ENCODE measurements at places on chromosomes 4 and X. TPM values are rescaled to one million over a fixed set of nuclear protein-coding genes. Genes with fewer than 3 reads are reported as not detected.

- no peak for DNase-seq
- H3K4me1 ChIP-seq: no peaks in the 10 kb centered on the region
- H3K36me3 ChIP-seq: no peaks in the 10 kb centered on the region
- no peaks in the 10 kb centered on the region for H3K27me3 ChIP-seq
- H3K27ac ChIP-seq: no peak overlapping the region
- no peak overlapping the region for H3K4me3 ChIP-seq
These were observed 20.5 kb upstream of the DHRSX start for GRCh38 chrX:2521092-2521926.

VCX3B gene
- not detected for total RNA-seq

DNA sequence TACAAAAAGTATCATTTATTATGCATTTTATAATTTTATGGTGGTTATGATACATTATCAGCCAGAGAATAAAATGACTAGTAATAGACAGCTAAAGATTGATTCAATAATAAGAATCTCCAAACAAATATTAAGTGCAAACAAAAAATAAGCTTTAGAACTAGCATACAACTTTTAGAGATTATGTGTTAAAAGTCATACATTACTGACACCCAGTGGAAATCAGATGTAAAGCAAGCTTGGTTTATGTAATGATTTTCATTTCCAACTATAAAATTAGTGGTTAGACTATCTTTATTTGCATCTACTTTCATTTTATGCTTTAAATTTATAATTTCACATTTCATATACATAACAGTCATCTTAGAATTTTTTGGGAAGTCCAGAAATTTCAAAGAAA lies 57.7 kb downstream of the IL13RA2 start:
- H3K4me1 ChIP-seq: no peaks in the 10 kb centered on the region
- no peaks in the 10 kb centered on the region for H3K27me3 ChIP-seq
- no peaks in the 10 kb centered on the region for H3K36me3 ChIP-seq
- H3K4me3 ChIP-seq: no peak overlapping the region
- H3K27ac ChIP-seq: no peak overlapping the region

DNA sequence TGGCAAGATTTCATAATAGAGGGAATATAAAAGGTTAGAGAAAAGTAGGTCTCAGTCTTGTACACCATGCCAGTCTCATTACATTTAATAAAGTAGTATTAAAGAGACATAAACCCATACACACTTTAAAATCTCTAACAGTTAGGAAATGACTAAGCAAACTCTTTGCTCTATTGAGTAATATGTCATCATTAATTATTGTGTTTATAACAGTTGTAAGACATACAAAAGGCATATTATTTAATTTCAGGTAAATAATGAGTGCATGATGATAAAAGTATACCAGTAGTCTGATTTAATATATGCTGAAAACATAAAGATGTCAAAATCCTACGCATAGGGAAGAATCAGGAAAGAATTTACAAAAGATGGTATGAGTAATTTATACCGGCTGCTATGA lies 31.0 kb upstream of the FGG start:
- H3K36me3 ChIP-seq: no peaks in the 10 kb centered on the region
- DNase-seq: no peak
- H3K27me3 ChIP-seq: no peaks in the 10 kb centered on the region
- H3K27ac ChIP-seq: no peak overlapping the region
- H3K4me1 ChIP-seq: no peaks in the 10 kb centered on the region

NKX3-2 gene
- total RNA-seq: not detected

- peaks cover 3% of the 10 kb centered on the region for H3K4me1 ChIP-seq
- no peaks in the 10 kb centered on the region for H3K36me3 ChIP-seq
- no peak for DNase-seq
- H3K27me3 ChIP-seq: no peaks in the 10 kb centered on the region
- peak overlapping the region; percentile 80 for H3K4me3 ChIP-seq
- peak overlapping the region; percentile 79 for H3K27ac ChIP-seq
These were observed 473 bp upstream of the VAMP7 start for GRCh38 chrX:155880586-155881157.

ATP2B3 gene
- total RNA-seq: 0.04 TPM

GPC4 gene
- total RNA-seq: 12.3 TPM

- H3K4me3 ChIP-seq: no peak overlapping the region
- DNase-seq: no peak
- no peaks in the 10 kb centered on the region for H3K4me1 ChIP-seq
- H3K27ac ChIP-seq: no peak overlapping the region
- no peaks in the 10 kb centered on the region for H3K27me3 ChIP-seq
These were observed 235.5 kb upstream of the ACTRT1 start for GRCh38 chrX:128287693-128288092.

- H3K4me3 ChIP-seq: no peak overlapping the region
- no peak overlapping the region for H3K27ac ChIP-seq
- peaks cover 16% of the 10 kb centered on the region for H3K4me1 ChIP-seq
- no peak for DNase-seq
- H3K27me3 ChIP-seq: no peaks in the 10 kb centered on the region
- no peaks in the 10 kb centered on the region for H3K36me3 ChIP-seq
These were observed 1.3 kb upstream of the S100P start for GRCh38 chr4:6692379-6692778.

GRCh38 chr4:9937078-9937477 lies 84.2 kb downstream of the SLC2A9 start:
- H3K4me3 ChIP-seq: no peak overlapping the region
- no peaks in the 10 kb centered on the region for H3K4me1 ChIP-seq
- H3K36me3 ChIP-seq: no peaks in the 10 kb centered on the region
- no peak overlapping the region for H3K27ac ChIP-seq

- peak overlapping the region; percentile 11 for H3K4me3 ChIP-seq
- H3K27me3 ChIP-seq: no peaks in the 10 kb centered on the region
- H3K4me1 ChIP-seq: no peaks in the 10 kb centered on the region
These were observed 41.4 kb upstream of the PPP2R3B start for GRCh38 chrX:427812-428725.

TMSB15A gene
- not detected for total RNA-seq

GRCh38 chr4:77697860-77698590 lies 92.4 kb downstream of the CXCL13 start:
- peaks cover 11% of the 10 kb centered on the region for H3K4me1 ChIP-seq
- H3K27me3 ChIP-seq: no peaks in the 10 kb centered on the region
- peak overlapping the region; percentile 63 for H3K27ac ChIP-seq
- H3K36me3 ChIP-seq: no peaks in the 10 kb centered on the region

DNA sequence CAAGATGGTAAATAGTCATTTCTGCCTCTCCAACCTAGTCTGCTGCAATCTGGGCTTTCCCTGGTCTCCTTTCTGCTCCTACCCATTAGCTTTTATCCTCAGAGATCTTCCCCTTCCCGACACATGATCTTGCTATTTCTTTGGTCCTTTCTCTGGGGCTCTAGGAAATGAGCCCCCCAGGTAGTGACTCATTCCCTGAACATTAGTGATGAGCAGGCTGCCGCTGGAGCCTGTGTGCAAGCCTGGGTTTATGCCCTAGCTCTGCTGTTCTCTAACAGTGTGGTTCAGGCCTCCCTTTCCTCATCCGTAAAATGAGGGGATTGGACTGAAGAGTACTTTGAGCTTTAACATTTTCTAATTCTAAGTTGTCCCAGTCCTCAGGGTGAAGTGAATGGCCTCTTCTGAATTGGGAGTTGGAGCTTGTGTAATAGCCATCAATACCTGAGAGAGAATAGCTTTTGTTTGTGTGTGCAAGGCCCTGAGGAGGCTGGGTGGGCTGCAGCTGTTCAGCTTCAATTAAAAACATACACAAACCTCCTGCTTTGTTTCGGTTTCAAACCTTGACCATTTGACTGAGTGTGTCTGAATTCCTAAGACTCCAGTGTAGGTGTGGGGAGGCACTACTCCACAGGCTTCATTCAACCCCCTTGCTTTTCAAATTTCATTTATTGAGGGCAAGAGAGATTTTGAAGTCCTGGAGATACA lies 115.6 kb upstream of the SCML1 start:
- H3K36me3 ChIP-seq: no peaks in the 10 kb centered on the region
- no peak overlapping the region for H3K27ac ChIP-seq
- no peak overlapping the region for H3K4me3 ChIP-seq
- H3K27me3 ChIP-seq: no peaks in the 10 kb centered on the region
- H3K4me1 ChIP-seq: no peaks in the 10 kb centered on the region
- DNase-seq: no peak

DNA sequence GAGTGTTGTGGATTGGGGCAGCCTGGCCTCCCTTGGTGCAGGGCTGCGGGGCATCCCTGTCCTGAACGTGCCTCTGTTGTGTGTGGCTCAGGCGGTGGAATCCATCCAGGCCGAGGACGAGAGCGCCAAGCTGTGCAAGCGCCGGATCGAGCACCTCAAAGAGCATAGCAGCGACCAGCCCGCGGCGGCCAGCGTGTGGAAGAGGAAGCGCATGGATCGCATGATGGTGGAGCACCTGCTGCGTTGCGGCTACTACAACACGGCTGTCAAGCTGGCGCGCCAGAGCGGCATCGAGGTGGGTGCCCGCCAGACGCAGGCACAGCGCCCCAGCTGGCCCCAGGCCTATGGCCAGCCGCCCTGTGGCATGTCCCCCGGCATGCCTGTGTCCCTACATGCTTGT lies 25.6 kb downstream of the MAEA start:
- H3K27me3 ChIP-seq: no peaks in the 10 kb centered on the region
- peak; percentile 4 for DNase-seq
- peaks cover 12% of the 10 kb centered on the region for H3K4me1 ChIP-seq
- no peak overlapping the region for H3K27ac ChIP-seq
- H3K36me3 ChIP-seq: peaks cover 9% of the 10 kb centered on the region

- H3K36me3 ChIP-seq: no peaks in the 10 kb centered on the region
- H3K4me1 ChIP-seq: peaks cover 3% of the 10 kb centered on the region
- no peaks in the 10 kb centered on the region for H3K27me3 ChIP-seq
- H3K27ac ChIP-seq: no peak overlapping the region
- DNase-seq: no peak
- no peak overlapping the region for H3K4me3 ChIP-seq
These were observed 157.6 kb downstream of the EMCN start for GRCh38 chr4:100360211-100360610.

CENPVL3 gene
- total RNA-seq: not detected

GRCh38 chr4:168569066-168569930 lies 72.4 kb downstream of the PALLD start:
- no peak for DNase-seq
- no peaks in the 10 kb centered on the region for H3K36me3 ChIP-seq
- H3K4me1 ChIP-seq: peaks cover 52% of the 10 kb centered on the region
- peak overlapping the region; percentile 45 for H3K4me3 ChIP-seq
- no peaks in the 10 kb centered on the region for H3K27me3 ChIP-seq
- peak overlapping the region; percentile 75 for H3K27ac ChIP-seq

CCKAR gene
- total RNA-seq: not detected

POU3F4 gene
- total RNA-seq: not detected
